ENCODE measurements at places on chromosomes 12 and 14.
A peak's percentile ranks its signal among the peaks of the same experiment; 100 is the strongest.

DNA sequence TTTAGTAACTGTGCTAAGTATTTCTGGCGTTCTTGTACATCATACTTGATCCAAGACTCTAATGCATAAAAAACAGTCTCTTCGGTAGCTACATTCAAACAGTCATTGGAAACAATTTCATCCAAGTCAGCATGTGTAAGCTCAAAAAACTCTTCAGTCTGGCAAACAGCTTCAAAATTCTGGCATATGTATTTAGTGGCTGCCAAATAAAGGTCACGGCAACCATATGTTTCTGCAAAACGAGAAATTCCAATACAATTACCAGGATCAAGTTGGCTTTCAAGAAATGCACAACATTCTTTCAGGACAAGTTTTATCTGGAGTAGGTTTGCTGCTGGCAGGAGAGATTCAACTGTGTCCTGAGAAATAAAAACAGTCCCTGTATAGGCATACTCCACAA, 16.5 kb downstream of the KLHL28 start:
- DNase-seq = no peak

GRCh38 chr12:67489007-67489406, 159.5 kb upstream of the DYRK2 start:
- no peak for DNase-seq

GRCh38 chr12:119925269-119925668, 48.1 kb upstream of the CIT start:
- no peak for DNase-seq

GRCh38 chr14:39582028-39582654, 149.9 kb upstream of the FBXO33 start:
- DNase-seq = no peak

DNA sequence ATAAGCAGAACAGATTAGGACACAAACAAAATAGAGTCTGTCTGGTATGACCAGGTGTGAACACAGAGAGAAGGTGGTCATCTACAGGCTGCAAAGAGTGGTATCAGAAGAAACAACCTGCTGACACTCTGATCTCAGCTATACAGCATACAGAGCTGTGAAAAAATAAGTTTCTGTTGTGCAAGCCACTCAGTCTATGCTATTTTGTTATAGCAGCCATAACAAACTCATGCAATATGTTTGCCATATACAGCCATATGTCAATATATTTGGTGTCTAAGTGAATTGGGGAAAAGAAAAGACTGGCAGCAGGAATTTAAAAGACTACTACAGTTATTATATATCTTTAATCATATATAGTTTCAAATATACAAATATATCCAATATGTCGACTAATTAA, 300.9 kb downstream of the SOX5 start:
- no peak for DNase-seq

DNA sequence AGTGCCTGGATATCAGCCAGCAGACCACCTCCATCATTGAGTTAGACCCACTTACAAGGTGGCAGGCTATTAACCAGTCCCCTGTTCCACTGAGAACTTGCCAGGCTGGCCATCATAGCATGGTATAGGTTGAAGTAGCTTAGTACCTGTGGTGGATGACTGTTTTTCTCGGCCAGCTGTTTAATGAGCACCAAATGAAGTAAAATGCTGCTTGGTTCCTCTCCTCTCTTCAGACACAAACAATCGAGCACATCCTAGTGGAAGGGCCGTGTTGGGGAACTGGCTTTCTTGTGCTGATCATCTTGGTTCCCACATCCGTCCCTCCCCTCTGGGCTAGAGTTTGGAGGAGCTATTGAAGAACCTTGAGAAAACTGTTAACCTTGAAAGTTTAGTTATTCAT, 486.2 kb downstream of the RAD51B start:
- no peak for DNase-seq

DNA sequence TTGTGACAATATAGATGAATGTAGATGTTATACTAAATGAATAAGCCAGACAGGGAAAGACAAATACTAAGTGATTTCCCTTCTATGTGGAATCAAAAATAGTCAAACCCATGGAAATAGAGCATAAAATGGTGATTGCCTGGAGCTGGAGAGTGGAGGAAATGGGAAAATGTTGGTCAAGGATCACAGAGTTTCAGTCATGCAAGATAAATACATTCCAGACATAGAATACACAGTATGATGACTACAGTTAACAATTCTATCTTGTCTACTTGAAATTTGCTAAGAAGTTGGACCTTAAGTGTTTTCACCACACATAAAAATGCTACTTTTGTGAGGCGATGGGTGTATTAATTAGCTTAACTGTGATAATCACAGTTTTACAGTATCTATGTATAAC, 1182.7 kb downstream of the AACS start:
- DNase-seq = peak; percentile 39

DNA sequence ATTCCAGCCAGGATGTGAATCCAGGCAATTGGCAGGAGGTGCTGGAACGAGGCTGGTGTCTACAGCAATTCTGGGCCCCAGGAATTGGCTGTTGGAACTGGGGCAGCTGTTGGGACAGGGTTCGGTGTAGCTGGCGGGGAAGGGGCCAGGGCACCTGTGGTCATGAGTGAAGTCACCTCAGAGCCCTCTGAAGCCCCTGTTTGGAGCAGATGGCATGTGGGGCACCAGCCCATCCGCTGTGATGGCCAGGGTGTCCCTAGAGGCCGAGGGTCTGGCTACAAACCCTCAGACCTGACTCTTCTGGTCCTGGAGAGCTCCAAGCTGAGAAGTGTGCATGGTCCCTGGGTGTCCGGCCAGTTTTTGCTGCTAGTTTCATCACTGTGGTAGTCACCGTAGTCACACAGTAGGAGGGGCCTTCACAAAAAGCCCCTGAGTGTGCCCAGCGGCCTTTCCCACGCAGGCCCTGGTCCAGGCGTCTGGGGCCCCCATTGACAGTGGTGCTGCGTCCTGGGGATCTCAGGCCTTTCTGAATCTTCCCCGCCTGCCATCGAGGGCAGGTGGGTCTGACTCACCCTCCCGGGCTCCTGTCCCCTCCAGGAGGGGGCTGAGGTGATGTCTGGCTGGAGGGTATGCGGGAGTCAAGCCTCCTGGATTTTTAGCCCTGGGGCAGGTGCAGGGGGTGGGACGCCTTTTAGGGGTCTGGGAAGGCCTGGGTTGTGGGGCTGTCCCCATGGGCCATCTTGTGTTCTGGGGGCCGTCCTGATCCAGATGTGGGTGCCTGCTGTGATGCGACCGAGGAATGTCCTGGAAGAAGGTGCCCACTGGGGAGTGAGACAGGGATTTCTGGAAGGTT, 368.0 kb downstream of the TMEM121 start:
- DNase-seq = no peak

DNA sequence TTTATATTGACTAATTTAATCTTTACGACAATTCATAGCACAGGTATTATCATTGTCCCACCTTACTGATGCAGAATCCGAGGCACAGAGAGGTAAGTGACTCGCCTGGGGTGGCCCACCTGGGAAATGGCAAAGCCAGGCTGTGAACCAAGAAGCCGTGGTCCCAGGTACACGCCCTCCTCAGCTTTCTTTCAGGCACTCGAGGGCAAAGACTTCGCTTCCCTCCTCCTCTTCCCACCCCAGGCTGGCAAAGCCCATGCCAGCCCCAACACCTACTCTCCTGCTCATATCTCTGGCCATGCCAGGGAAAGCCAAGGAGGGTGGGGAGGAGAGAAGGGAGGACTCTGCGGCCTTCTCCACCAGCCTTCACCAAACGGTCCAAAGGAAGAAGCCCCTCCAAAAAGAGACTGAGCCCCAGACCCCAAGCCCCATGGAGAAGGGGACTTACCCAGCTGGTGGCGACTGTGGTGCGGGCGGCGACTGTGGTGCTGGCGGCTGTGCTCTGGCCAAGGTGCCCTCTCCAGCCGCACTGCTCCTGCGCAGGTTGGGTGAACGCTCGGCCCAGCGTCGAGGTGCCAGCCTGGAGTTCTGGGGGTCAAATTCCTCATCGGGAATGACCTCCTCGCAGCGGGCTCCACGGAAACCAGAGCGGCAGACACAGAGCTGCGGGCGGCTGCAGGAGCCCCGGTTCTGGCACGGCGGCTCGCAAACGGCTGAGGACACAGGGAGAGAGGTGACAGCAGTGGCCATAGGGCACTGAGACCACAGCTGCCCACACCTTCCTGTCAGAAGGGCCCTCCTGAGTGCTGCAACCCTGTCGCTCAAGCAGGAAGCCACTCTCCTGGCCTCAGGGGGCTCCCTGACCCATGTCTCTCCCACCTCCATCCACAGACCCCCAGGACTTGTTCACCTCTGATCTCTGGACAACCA, 26.4 kb downstream of the LTBP2 start:
- DNase-seq = no peak

- DNase-seq = no peak
Observed at GRCh38 chr12:108634341-108634751, 652 bp upstream of the SELPLG start.

- peak; percentile 49 for DNase-seq
Observed at GRCh38 chr12:80472911-80473500, 29.0 kb downstream of the PTPRQ start.

DNA sequence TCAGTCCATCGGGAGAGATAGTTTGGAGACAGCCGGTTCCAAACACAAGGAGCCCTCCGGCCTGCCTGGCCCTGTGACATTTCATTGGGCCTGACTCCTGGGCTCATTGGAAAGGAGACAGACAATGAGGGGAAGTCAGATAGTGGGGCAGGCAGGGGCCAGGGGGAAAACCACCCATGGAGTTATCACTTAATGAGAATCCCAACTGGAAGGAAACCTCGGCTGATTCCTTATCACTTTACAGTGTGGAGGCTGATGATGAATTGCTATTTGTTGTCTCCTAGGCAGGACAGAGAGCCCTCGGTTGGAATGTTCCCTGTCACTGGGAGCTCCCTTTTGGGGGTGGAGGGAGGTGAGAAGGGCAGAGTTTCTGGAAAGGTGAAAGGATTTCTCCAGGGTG, 44.4 kb downstream of the TBX5 start:
- DNase-seq = no peak

- no peak for DNase-seq
Observed at GRCh38 chr12:62078020-62078419, 182.2 kb upstream of the USP15 start.
